ENCODE measurements at places on chromosomes 11 and 22.

GRCh38 chr22:39135092-39135896 lies 17.2 kb downstream of the CBX7 start:
- DNase-seq = peak; percentile 65

- no peak for DNase-seq
Observed at GRCh38 chr11:34749666-34750659, 129.1 kb downstream of the EHF start.

- no peak for DNase-seq
Observed at GRCh38 chr11:117876341-117877119, at the start of gene FXYD6. FXYD6 (minus strand) TSS chr11:117876658; CDS start chr11:117842776, 33,882 bp downstream.

GRCh38 chr22:44777364-44777755 lies 25.0 kb downstream of the ARHGAP8 start:
- DNase-seq = no peak

DNA sequence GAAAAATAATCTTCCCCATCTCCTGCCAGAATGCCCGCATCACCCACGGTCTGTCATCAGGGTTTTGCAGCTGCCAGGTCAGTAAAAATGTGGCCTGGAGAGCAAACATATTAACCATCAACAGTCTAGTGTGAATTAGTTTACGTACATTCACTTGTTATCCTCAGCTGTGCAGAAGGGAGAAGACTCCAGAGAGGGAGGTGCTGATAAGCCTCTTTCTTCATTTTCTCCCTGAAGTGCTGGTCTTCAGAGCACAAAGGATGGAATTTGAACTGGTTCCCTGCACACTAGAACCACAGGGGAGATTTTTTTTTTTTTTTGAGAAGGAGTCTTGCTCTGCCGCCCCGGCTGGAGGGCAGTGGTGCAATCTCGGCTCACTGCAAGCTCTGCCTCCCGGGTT lies 8.2 kb downstream of the FGF19 start:
- no peak for DNase-seq

GRCh38 chr22:22748297-22748743 lies 103.9 kb downstream of the GGTLC2 start:
- no peak for DNase-seq

- DNase-seq = no peak
Observed at GRCh38 chr11:1005928-1006327, 30.6 kb downstream of the MUC6 start.

DNA sequence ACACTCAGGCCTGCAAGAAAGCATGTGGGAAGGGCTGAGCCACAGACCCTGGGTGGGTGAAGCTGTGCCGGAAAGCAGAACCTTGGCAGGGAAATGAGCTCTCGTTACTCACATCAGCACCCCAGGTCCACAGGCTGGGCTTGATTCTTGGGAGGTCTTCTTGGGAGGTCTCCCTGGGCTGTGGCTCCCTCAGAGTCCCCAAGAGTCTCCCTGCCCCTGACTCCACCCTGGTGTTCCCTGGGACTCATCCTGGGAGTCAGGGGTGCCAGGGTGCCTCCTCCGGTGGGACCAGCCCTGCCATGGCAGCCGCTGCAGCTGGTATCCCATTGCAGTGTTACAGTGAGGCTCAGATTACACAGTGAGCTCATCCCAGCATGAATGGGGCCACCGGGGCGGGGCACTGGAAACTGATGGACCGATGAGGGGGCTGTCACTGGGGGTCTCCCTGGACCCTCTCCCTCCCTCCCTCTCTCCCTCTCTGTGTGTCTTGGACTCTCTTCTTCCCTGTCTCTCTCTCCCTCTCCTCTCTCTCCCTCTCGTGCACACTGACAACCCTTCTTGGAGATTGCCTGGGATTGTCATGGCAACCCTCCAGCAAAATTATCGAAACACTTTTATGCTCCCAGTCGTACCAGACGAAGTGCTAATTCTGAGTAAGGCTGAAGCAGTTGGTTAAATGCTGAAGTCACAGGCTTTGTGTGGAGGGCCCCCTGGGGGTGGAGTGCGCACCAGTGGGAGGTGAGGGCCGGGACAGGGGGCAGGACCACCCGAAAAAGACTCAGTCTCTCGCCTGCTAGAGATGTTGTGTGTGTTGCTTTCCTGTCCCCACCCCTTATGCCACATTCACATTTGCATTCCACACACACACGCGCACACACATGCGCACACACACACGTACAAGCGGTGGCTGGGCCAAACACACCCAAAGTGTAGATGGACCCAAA lies 8.6 kb upstream of the C11orf96 start:
- no peak for DNase-seq

GRCh38 chr11:122394313-122394712 lies 261.2 kb upstream of the UBASH3B start:
- DNase-seq = no peak

GRCh38 chr11:69131644-69132300 lies 24.0 kb upstream of the SMIM38 start:
- DNase-seq = no peak

DNA sequence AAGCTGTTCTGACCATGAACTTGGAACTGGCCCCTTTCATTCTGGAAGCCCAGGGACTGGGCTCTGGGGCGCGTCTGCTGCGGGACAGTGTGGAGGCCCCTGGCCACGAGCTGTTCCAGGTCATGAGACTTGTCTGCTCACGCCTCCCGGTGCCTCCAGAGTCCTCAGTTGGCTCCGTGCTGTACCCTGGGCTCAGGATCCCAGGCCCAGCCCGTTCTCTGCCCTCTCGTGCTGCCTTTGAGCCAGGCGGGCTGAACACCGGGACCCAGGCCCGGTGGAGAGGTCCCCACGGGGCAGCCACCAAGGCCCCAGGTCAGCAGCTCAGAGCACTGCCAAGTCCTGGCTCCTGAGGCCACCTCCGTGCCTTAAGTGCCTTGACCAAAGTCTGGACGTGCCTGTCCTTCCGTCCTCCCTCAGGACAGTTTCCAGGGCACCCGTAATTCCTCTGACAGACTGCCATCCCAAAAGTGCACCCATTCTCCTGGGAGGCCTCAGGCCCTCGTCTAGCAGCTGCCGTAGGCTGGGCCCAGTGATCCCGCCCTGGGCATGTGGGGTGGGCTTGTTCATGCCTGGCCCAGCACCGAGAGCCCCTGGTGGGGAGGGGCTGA lies 36.3 kb upstream of the PPARA start:
- DNase-seq = no peak

- no peak for DNase-seq
Observed at GRCh38 chr11:96173422-96173821, 169.6 kb downstream of the MAML2 start.

GRCh38 chr11:29333993-29334775 lies 682.6 kb downstream of the KCNA4 start:
- no peak for DNase-seq

- no peak for DNase-seq
Observed at GRCh38 chr22:26238596-26238995, 69.3 kb downstream of the SEZ6L start.

DNA sequence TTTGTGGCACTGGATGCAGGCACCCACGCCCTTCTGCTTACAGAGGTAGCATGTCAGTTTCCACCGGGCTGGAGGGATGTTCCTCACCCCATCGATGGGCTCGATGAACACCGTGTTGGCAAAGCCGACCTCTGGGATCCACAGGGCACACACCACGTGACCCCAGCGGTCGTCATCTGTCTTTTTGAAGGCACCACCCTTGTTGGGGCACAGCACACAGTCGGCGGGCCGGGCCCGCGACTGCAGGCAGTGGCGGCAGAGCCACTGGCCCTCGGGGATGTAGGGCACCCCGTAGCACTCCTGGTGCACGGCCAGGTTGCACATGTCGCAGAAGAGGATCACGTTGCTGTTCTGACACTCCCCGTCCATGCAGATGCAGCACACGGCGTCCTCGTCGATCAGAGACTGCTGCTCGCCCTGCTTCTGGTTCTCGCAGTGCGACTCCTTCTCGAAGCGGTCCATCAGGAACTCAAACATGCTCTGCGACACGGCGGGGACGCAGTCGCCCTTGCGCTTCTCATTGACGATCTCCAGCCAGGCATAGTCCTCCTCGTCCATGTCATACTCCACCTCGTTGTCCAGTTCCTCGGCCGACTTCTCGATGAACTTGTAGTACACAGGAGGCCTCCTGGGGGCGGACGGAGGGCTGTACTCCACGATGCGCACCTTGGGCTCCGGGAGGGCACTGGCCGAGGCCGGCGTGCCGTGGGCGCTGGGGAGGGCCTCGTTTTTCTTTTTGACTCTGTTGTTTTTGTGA lies 4.2 kb downstream of the BRD1 start:
- DNase-seq = no peak

DNA sequence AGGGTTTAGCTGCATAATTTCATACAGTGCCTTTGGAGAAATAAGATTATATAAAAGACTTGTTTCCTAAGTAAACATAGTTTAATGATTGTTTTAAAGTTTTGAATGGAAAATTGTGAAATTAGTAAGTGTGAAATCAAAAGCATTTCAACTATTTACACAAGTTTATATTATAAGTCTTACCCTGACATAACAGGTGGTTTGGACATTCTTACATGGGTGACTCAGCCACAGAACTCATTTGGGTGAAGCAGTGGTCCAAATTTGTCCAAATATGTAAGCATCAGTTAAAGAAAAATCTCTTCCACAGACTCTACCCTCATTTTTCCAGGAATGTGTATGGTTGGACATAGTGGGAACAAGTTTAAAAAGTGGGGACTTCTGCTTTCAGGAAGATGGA lies 68.0 kb downstream of the USP47 start:
- DNase-seq = no peak

DNA sequence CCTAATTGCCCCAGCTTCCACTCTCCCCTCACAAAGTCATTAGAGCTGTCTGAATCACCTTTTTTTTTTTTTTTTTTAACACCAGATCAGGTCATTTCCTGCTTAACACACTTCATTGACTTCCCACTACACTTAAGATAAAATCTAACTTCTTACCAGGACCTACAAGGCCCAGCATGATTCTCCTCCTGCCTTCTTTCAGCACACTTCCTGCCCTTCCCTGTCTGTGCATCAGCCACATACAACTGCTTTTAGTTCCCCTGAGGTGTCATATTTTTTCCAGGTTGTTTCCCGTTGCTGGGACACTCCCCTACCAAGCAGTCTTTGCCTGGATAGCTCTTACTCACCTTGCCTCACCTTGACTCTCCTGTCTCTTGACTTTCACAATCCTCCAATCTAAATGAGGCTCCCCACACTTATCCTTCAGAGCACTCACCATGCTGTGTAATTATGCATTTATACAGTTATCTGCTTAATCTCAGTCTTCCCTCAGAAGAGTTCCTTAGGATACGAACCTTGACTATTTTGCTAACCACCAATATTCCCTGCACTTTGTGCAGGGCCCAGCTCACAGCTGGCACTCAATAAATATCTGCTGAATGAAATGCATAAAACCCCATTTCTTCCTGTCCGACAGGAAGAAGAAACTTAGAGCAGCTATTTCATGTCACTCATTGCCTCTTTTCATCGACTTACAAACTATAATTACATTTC lies 96.6 kb upstream of the AKIP1 start:
- no peak for DNase-seq

GRCh38 chr11:66318600-66318970 lies 1.7 kb upstream of the CD248 start:
- no peak for DNase-seq

DNA sequence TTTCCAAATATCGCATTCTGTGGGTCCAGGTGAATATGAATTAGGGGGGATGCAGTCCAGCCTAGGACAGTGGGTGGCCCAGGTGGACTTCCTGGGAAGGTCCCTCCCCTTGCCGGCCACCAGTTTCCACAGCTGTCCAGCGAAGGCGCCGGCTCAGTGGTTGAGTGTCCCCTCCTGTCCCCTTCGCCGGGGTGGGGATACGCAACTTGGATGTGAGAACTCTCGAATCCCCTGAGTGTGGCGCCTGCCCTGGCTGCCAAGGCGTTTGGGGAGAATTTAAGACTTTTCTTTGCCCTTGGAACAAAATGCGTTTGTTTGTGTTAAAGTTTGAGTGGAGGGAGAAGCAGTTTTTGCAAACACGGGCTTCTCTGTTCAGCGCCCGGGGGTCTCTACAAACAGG lies 123.7 kb downstream of the KCNQ1OT1 start:
- DNase-seq = no peak

DNA sequence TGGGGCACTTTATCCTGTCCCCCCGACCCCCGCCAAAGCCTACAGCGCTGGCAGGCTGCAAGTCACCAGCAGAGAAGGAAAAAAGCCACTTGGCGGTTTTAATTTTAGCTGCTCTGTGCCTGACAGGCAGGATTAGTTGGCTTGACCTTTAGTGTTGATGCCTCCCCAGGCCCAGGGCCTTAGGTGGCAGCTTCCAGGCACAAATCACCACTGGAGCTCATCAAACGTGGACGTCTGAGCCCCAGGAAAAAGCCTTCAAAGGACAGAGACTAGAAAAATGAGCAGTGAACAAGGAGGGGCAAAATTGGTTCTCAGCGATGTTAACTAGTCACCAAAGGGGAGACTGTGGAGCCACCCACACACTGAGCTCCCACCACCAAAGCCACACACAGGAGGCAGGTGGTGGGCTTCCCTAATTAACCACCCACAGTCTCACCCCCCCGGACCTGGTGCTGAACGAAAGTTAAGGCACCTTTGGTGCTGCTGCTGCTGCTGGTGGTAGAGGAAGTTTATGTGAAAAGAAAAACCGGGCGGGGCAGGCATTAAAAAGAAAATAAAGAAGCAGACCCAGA lies 4.4 kb upstream of the PYGM start:
- DNase-seq = no peak

- no peak for DNase-seq
Observed at GRCh38 chr11:128198216-128198772, 389.1 kb downstream of the ETS1 start.

DNA sequence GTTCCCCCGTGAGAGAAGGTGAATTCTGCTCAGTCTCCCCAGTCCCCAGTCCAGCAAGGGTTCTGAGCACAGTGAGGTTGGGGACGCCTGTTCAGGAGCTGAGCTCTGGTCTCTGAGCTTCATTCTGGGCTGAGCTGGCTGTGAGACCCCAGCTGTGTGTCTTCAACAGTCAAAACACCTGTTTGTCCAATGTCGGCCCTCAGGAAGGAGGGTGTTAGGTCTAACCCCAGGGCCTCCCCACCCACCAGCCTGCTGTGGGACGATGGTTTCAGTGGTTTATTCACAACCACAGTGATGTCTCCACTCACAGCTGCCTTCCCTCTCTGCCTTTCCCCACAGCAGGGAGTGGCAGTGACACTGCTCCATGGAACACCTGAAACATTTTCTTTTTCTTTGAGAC lies 1282.9 kb downstream of the TBC1D22A start:
- DNase-seq = peak; percentile 53

GRCh38 chr22:45183974-45184373 lies 20.2 kb downstream of the NUP50 start:
- no peak for DNase-seq

GRCh38 chr11:80331694-80332093 lies 890.9 kb upstream of the TENM4 start:
- no peak for DNase-seq

- DNase-seq = peak; percentile 69
Observed at GRCh38 chr22:24433828-24434470, 6.5 kb downstream of the ADORA2A start.

- DNase-seq = no peak
Observed at GRCh38 chr11:67349457-67349856, 3.9 kb downstream of the POLD4 start.

DNA sequence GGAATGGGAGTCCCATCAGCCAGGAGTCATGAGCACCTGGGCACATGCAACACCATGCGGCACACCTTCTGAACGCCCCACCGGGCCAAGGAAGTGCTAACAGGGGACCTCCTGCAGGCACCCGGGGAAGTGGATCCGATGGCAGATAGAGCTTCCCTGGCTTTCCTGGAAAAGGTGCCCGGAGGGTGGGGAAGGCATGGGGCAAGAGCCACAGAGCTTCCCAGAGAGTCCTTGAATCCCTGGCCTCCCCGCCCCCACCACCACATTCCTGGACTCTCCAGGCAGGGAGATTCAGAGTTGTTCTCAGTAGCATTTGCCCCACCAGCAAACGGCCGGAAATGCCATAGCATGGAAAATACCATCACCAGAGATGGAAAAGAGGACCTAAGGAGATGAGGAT lies 8.3 kb downstream of the TRIM29 start:
- DNase-seq = no peak

GRCh38 chr22:50482107-50483074 lies 1.0 kb downstream of the ADM2 start:
- no peak for DNase-seq

Measured in GM12892 (cell line).